DMS53 (cell line): ENCODE measurements at places on chromosomes 16 and 17.

GRCh38 chr17:50190293-50190602, 11.2 kb downstream of the COL1A1 start:
- no peak for DNase-seq

GRCh38 chr17:21214777-21215541, 998 bp upstream of the TMEM11 start:
- peak; percentile 59 for DNase-seq

GRCh38 chr16:2323701-2324100, 16.8 kb downstream of the ABCA3 start:
- DNase-seq = no peak

DNA sequence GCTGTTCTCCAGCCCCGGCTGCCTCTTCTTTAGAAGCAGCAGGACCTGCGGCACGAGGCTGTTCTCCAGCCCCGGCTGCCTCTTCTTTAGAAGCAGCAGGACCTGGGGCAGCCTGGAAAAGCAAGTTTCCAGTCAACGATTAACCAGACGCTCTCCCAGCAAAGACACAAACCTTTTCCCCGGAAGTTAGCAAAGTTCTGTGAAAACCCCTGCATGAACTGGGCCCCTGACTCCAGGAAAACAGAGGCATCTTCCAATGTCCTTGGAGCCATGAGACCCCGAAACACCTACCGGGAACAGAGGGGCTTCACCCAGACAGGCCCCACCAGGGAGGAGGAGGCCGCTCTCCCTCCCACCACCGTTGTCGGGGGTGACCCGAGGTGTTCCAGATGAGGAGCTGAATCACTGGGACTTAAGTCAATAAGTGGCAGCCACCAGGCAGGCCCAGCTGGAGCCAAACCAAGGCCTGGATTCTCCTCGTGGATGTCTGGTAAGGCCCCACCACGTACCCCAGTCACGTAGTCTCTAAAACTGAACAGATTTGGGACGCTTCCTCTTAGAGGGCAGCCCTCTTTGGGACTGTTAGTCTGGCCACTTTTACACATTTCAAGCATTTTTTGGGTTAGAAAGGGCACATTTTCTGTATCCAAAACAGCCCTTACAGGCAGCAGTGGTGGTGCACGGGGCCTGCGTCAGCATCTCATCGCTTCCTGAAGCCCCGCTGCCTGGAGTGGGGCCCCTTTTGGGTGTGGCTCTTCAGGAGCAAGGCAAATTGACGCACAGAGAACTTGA, at the start of gene RPH3AL:
TSS of gene RPH3AL (minus strand) at position 387 of the 792 bp plus-strand sequence. CDS start 25,264 bp downstream, outside the sequence.
- peak; percentile 98 for DNase-seq
